ENCODE measurements at places on chromosomes 2 and 18. TPM values are rescaled to one million over a fixed set of nuclear protein-coding genes. Genes with fewer than 3 reads are reported as not detected.

LTBP1 gene
- total RNA-seq = 10.7 TPM

OTOS gene
- total RNA-seq = not detected

ZNF397 gene
- 7.9 TPM for total RNA-seq

MBP gene
- 17.8 TPM for total RNA-seq

PAIP2B gene
- total RNA-seq = 0.54 TPM

TUBA3E gene
- not detected for total RNA-seq

VWC2L gene
- not detected for total RNA-seq

CIB4 gene
- not detected for total RNA-seq

SCYGR4 gene
- total RNA-seq = not detected

TRABD2A gene
- total RNA-seq = 0.56 TPM

C2orf15 gene
- total RNA-seq = 0.18 TPM

DNAJC5G gene
- not detected for total RNA-seq

STARD6 gene
- total RNA-seq = not detected

CNRIP1 gene
- 29.9 TPM for total RNA-seq

HOXD4 gene
- total RNA-seq = 2.8 TPM

CD207 gene
- total RNA-seq = under 0.01 TPM

OSR1 gene
- not detected for total RNA-seq

MPP4 gene
- total RNA-seq = 8.9 TPM

MARCHF4 gene
- total RNA-seq = 7.2 TPM

C1GALT1C1L gene
- 0.09 TPM for total RNA-seq

KRTCAP3 gene
- not detected for total RNA-seq

UGT1A10 gene
- total RNA-seq = not detected

MEP1B gene
- 0.19 TPM for total RNA-seq
